ENCODE measurements at places on chromosomes 16 and 17.

DNA sequence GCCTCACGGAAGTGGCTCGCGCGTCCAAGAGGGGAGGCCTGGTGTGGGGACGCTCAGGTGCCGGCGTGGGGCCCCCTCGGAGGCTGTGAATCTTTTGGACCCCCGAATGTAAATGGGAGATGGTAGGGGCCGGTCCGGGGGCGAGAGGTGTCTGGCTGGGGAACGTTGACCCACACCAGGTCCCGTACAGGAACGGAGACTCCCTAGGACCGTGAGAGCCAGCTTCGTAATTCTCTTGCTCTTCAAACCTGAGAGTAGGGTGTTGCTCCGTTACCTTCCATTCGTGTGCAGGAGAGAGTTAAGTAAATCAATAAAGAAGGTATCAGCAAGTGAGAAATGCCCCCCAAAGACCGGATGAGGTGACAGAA lies 481 bp downstream of the LYRM1 start:
- no peak for DNase-seq

DNA sequence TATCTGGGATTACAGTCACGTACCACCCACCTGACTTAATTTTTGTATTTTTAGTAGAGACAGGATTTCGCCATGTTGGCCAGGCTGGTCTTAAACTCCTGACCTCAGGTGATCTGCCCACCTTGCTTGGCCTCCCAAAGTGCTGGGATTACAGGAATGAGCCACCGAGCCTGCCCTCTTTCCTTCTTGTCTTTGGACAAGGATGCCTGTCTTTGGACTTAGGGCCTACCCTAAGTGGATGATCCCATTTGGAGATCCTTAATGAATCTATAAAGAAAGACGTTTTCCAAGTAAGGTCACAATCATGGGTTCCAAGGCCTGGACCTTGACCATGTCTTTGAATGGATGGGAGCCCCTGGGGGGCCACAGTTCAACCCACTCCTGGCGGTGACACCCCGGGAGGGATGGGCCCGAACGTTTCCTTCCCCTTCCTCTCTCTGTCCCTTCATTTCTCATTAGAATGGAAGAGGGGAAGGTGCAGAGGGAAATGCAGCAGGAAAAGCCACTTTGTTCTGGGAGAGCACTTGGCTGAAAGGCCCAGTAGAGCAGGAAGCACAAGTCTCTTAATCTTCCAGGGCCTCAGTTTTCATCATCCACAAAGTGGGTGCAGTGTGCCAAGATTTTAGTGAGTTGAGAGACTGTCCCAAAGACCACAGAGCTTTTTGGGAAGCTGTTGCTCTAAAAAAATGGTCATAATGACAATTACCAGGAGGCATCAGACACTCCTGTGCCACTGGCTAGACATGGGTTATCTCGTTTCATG lies 353.3 kb downstream of the SEC14L1 start:
- DNase-seq: no peak

GRCh38 chr17:75499313-75500022 lies 15.9 kb downstream of the CASKIN2 start:
- no peak for DNase-seq

DNA sequence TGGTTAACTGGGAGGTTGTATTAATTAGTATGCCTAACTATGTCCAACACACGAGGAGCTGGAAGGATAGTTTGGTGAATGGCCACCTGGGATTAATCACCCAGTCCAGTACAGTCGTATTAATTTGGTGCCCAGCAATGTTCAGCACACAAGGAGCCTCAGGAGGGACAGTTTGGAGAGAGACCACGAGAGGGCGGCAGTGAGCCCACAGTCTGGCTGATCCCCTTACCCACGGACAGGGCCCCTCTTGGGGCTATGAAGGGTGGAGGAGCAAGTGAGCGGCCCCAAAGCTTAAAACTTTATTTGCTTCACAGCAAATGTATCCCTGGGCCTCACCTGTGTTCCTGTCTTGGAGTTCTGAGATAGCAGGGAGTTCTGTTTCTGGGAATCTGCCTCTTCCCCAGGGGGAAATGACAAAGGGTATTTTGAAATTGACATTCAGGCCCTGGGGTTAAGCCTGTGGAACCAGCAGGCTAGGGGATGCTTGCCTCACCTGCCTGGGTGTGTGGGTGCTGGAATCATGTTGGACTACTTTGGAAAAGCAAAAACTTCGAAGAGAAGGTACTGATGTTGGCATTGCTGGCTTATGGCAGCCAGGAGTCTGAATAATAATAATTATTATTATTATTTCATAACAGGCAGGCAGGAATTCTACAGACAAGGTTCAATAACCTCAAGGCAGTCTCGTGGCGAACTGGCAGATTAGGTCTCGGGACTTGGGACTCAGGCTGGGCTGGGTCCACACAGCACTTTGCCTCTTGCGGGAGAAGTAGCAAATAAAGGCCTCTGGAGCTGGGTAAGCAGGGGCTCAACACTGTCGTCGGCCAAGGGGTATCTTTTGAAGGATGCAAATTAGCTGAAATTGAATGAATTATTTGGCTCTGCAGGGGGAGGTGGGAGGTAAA lies 227.6 kb upstream of the ASIC2 start:
- DNase-seq: peak; percentile 35

DNA sequence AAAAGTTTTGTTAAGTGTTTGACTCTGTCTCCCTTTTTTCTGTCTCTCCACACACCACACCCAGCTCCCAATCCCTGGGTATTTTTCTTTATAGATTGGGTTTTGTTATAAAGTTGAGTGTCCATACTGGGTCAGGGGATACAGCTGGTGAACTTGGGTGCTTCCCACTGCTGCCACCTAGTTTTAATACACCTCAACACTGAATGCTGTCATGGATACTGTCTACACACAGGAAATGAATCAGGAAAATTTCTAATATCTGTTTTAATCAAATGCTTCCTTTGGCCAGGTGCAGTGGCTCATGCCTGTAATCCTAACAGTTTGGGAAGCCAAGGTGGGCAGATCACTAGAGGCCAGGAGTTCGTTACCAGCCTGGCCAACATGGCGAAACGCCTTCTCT lies 5.3 kb upstream of the TAOK1 start:
- DNase-seq: no peak

DNA sequence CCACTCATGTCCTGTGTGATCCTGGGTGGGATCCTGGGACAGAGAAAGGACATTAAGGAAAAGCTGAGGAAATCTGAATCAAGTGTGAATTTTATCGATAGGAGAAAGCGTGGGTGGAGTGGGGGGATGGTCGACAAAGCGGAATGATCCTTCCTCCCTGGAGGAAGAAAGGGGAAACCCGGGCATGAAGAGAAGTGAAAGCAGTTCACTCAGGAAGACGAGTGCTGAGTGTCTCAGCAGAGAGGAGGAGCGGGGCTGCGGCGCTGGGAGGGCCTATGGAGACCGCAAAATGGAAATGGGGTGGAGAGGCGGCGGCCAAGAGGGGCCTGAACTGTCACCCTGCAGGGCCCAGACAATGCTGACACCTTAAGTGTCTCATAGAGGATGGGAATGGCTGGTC lies 8.7 kb downstream of the ZDHHC7 start:
- no peak for DNase-seq

GRCh38 chr17:77314601-77315000 lies 173.8 kb downstream of the SEC14L1 start:
- DNase-seq: no peak

DNA sequence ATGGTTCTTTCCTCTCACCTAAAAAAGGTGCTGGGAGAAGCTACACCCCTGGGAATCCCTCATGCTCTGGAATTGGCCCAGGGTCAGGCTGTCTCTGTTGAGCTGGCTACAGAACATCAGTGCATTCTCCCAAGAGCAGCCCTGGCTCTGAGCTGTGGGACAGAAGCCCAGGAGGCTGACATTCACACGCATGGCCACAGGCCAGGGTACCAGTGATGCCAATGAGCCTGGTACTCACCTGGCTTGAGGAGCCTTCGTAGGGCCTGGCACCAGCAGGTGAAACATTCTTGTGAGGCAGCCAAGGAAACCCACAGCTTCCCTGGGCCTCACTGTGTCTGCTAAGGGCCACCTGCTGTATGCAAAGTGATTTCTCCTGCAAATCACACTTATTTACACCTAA lies 121.7 kb upstream of the CCL2 start:
- no peak for DNase-seq

GRCh38 chr16:5024632-5025031 lies 9.1 kb downstream of the NAGPA start:
- DNase-seq: peak; percentile 42

DNA sequence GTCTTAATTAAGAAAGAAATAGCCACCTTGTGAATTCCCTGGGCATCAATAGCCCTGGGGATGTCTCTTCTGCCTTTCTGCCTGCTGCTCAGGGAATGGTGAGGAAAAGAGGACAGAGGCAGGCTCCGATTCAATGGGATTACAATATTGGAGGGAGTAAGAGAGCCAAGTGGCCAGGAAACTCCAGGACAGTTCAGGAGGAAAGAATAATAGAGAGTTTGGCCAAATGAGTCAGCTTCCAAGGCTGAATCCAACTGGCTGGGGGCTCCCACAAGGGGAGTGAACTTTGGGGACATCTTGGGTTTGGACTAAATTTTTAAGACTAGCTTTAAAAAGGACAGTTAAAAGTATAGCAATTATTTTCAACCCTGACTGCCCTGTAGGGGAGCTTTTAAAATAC lies 235.8 kb upstream of the ASIC2 start:
- no peak for DNase-seq

DNA sequence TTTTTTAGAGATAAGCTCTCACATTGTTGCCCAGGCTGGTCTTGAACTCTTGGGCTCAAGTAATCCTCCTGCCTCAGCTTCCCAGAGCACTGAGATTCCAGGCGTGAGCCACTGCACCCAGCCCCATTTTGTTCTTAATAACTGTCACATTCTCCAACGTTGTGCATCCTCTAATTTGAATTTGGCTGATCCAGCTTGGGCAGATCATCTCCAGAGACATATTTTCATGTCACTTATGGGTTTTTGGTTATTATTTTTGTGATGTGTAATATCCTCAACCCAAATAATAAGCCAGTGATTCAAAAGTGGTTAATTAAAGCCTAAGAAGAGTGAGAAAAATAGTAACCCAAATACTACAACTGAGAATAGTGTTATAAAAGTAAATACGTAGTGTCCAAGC lies 16.2 kb upstream of the COL1A1 start:
- DNase-seq: no peak

DNA sequence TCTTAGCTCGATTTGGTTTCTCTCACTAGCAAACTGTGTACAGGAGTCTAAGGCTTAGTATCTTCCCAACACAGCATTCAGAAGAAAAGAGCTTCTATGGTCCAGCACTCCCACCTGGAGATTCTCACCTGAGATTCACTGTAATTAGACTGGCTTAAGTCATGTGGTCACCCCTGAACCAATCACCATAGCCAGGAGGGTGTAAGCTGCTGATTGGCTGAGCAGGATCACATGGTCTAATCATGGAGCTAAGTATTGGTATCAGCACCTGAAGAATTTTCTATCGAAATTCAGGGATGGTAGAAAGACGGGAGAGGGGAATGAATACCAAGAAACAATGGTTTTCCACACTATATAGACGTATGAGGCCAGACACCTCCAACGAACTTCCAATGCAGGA lies 359.8 kb upstream of the ERCC4 start:
- DNase-seq: no peak

DNA sequence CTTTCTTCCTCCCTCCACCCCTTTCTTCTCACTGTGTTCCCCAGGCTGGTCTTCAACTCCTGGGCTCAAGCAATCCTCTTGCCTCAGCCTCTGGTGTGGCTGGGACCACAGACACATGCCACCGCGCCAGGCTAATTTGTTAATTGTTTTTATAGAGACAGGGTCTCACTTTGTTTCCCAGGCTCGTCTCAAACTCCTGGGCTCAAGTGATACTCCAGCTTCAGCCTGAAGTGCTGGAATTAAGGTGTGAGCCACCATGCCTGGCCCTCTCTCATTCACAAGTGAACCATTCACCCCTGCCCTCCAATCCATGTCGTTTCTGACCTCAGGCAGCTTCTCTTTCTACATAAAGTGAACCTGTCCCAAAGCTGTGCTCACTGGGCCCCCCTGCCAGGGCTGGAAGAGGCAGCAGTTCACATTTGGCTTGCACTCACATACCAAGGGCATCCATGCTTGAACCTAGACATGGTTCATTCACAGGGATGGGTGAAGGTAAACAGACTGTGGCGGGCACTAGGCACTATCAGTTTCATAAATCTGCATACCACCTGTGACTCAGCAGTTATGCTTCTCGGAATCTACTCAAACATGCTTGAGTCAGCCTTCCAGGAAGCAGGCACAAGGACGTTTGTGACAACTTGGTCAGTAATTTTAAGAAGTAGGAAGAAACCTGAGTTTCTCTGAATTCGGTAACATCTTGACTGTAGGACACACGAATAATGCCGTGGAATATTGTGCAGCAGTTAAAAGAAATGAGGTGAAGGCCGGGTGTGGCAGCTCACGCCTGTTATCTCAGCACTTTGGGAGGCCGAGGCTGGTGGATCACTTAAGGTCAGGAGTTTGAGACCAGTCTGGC lies 6.0 kb upstream of the RNF213 start:
- peak; percentile 97 for DNase-seq

DNA sequence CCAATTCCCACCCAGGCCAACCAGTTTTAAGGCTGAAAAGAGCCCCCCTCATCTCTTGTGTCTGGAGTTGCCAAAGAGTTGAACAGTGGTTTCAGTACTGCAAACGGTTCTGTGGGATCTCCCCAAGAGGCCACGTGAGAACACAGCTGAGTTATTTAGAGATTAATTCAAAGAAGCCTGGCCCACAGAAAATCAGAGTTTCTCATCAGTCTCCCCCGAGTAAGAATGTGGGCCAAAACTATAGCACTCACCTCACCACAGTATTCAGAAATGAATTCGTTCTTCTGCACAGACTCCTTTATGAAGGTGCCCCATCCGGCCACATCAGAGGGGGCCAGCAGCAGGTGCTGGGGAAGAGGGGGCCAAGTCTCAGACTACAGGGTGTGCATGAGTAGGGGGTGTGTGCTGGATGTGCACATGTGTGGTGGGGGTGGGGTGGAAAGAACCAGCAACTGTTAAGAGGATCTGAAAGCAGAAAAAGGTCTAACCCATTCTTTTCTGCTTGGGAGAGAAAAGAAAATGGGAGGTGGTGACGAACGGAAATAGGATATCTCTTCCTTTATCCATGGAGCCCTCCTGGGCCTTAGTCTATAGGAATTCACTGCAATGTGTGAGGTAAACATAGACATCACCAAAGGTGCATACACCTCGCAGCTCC lies 22.6 kb downstream of the CNTNAP1 start:
- no peak for DNase-seq

GRCh38 chr16:70432723-70433457 lies 6.0 kb downstream of the ST3GAL2 start:
- DNase-seq: peak; percentile 73

DNA sequence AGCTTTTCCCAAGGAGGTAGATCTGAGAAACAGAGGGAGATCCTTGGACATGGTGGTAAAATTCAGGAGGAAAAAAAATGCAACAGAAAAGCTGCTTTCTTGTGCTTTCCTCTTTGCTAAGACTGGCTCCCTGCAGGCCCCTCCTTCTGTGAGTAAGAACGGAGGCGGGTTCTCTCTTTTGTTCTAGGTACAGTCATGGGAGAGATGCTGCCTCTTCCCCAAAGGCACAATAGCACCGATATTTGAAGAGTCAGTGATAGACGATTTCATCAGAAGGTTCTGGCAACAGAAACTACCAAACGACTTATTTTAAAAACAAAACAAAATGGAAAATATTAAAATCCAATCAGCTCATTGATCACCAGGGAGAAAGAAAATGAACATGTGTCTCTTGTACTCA lies 32.6 kb upstream of the KIFC3 start:
- DNase-seq: no peak

GRCh38 chr16:67934306-67935100 lies 2.1 kb downstream of the PSMB10 start:
- no peak for DNase-seq
